ENCODE measurements at places on chromosomes 2 and 18.
A peak's percentile ranks its signal among the peaks of the same experiment; 100 is the strongest.

- no peak for DNase-seq
- peaks cover 24% of the 10 kb centered on the region for H3K4me1 ChIP-seq
- H3K4me3 ChIP-seq, result no peak overlapping the region
- no peaks in the 10 kb centered on the region for H3K27me3 ChIP-seq
- H3K36me3 ChIP-seq, result no peaks in the 10 kb centered on the region
Observed at GRCh38 chr2:234377761-234378391, 119.0 kb downstream of the ARL4C start.

GRCh38 chr2:217804791-217805667, 197.8 kb downstream of the TNS1 start:
- peak overlapping the region; percentile 10 for H3K27ac ChIP-seq
- H3K4me3 ChIP-seq, result no peak overlapping the region
- DNase-seq, result no peak
- H3K4me1 ChIP-seq, result peaks cover 31% of the 10 kb centered on the region
- H3K36me3 ChIP-seq, result peaks cover 12% of the 10 kb centered on the region

- no peak overlapping the region for H3K4me3 ChIP-seq
- H3K27me3 ChIP-seq, result no peaks in the 10 kb centered on the region
- no peak overlapping the region for H3K27ac ChIP-seq
Observed at GRCh38 chr2:190119923-190120590, 57.5 kb upstream of the MSTN start.

DNA sequence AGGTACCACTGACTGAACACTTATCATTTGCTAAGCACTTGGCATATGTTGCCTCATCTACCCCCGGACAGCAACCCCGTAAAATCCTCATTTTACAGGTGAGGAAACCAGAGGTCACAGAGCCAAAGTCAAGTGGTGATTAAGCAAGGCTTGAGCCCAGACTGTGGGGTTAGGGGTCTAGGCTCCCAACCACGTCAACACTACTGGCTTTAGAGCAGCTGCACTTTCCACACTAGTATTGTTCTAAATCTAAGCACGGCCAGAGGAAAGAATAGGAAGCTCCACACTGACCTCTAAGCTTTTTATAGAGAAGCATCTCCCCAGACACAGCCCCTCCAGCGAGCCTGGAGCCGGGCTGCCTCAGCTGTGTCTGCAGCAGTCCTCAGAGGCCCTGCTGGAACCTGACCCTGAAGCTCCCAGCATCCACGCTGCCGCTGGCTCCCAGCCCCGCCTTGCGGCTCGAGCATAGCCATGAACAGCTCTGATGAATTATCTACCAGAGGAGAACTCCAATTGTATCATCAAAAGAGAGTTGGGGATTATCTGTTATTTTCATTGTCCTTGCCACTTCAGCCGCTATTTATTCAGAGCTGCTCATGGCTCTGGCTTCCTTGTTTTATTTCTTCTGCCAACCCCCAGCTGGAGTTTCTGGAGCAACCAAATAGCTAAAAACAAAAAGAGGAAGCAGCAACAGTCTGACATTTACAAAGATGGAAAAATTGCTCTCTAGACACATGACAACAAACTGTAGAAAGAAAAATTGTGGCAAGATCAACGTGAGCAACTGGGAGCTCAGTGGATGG, 62.2 kb upstream of the RTN4 start:
- peak overlapping the region; percentile 31 for H3K27ac ChIP-seq
- no peak overlapping the region for H3K4me3 ChIP-seq
- H3K4me1 ChIP-seq, result peaks cover 27% of the 10 kb centered on the region

DNA sequence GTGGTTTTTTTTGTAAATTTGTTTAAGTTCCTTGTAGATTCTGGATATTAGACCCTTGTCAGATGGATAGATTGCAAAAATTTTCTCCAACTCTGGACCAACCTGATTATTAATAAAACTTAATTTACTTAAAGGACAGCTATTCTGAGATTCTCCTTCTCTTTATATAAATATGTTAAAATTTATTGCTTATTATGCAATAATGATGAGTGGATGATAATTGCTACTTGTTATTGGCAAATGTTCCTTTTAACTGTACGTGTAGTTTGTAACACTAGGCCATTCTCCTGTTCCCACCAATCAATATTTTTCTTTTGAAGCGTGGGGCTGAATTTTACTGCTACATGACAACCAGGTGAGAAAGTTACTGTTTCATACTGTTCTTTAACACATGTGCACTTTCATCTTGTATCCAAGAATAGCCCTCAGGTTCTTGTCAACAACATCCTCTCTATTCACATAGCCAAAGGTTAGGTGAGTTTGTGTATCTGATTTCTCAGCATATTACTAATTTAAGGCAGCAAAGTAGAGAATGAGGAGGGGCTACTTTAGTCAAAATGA, 16.6 kb upstream of the STK17B start:
- H3K36me3 ChIP-seq, result no peaks in the 10 kb centered on the region
- no peak for DNase-seq
- no peaks in the 10 kb centered on the region for H3K27me3 ChIP-seq
- no peak overlapping the region for H3K4me3 ChIP-seq

- H3K4me3 ChIP-seq, result no peak overlapping the region
- no peak for DNase-seq
- no peaks in the 10 kb centered on the region for H3K4me1 ChIP-seq
Observed at GRCh38 chr2:58899692-58900091, 658.6 kb upstream of the FANCL start.

All from neural crest cell (in vitro differentiated cells).